ENCODE measurements at places on chromosomes 12 and 14. TPM values are rescaled to one million over a fixed set of nuclear protein-coding genes. Genes with fewer than 3 reads are reported as not detected.

GRCh38 chr14:90518941-90519256, 122.1 kb downstream of the CALM1 start:
- no peak overlapping the region for H3K27ac ChIP-seq
- H3K4me3 ChIP-seq: no peak overlapping the region
- H3K27me3 ChIP-seq: no peaks in the 10 kb centered on the region
- no peak for DNase-seq
- no peaks in the 10 kb centered on the region for H3K4me1 ChIP-seq

- peaks cover 31% of the 10 kb centered on the region for H3K27me3 ChIP-seq
- peaks cover 60% of the 10 kb centered on the region for H3K4me1 ChIP-seq
- H3K27ac ChIP-seq: peak overlapping the region; percentile 85
- peaks cover 29% of the 10 kb centered on the region for H3K36me3 ChIP-seq
Observed at GRCh38 chr12:57229046-57229633, 371 bp upstream of the SHMT2 start.

DNA sequence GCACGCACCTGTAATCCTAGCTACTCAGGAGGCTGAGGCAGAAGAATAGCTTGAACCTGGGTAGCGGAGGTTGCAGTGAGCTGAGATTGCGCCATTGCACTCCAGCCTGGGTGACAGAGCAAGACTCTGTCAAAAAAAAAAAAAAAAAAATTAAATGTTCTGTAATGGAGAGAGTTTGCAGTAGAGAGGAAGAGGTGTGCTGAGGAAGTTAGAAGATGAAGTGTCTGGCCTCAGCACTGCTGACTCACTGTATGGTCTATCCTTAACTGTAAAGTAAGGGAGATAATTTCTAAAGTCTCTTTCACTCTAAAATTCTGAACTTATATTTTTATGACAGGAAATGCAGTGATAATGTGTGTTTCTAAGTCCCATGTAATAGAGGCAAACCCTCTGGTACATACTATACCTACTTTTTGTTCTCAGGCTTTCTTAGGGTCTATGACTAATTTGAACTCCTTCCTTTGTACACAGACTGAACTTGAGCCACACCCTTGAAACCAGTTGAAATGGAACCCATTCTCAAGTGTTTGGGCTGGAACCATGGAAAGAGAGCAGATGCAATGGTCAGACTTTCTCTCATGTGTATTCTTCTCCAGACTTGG, 278.1 kb upstream of the FAR2 start:
- peak; percentile 17 for DNase-seq
- H3K27me3 ChIP-seq: no peaks in the 10 kb centered on the region
- no peak overlapping the region for H3K27ac ChIP-seq
- H3K36me3 ChIP-seq: no peaks in the 10 kb centered on the region
- no peak overlapping the region for H3K4me3 ChIP-seq

DNA sequence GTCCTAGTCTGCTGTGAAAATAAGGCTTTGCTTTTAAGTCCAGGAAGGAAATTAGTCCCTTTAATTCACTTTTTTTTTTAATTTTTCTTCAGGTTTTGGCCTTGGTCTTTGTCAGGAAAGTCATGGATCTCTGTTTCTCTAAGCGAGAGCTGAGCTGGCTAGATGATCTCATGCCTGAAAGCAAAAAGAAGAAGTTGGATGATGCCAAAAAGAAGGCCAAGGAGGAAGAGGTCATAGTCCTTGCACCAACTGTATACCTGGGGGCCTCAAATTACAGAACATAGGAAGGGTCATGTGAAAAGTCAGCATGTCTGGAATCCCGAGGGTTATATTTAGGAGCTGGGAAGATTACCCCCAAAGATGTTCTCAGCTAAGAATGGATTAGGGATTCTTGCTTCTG, 72.3 kb downstream of the SLC4A8 start:
- H3K4me3 ChIP-seq: no peak overlapping the region
- H3K36me3 ChIP-seq: no peaks in the 10 kb centered on the region
- H3K4me1 ChIP-seq: no peaks in the 10 kb centered on the region
- DNase-seq: peak; percentile 2
- H3K27ac ChIP-seq: no peak overlapping the region
- no peaks in the 10 kb centered on the region for H3K27me3 ChIP-seq

GRCh38 chr14:81066672-81067071, 111.3 kb downstream of the TSHR start:
- DNase-seq: no peak
- H3K4me1 ChIP-seq: no peaks in the 10 kb centered on the region
- no peaks in the 10 kb centered on the region for H3K27me3 ChIP-seq
- H3K36me3 ChIP-seq: no peaks in the 10 kb centered on the region
- no peak overlapping the region for H3K4me3 ChIP-seq

DNA sequence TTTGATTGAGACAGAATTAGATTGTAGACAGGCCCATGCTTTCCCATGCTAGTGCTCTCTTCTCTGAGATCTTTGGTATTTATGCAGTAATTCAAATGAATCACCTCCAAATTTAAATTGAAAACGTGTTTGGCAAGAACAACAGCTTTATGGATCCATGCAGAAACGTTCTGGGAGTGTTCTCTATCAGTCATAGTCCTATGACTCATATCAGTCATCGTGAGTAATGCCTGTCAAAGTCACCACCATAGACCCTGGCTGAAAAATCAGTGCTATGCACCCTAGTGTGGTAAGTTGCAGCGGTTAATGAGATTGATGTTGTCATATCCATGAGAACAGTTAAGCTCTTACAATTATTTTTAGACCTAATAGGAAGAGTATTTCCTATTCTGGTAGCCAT, 90.1 kb upstream of the FOXG1 start:
- no peaks in the 10 kb centered on the region for H3K4me1 ChIP-seq
- H3K36me3 ChIP-seq: no peaks in the 10 kb centered on the region
- no peaks in the 10 kb centered on the region for H3K27me3 ChIP-seq
- no peak overlapping the region for H3K27ac ChIP-seq

DNA sequence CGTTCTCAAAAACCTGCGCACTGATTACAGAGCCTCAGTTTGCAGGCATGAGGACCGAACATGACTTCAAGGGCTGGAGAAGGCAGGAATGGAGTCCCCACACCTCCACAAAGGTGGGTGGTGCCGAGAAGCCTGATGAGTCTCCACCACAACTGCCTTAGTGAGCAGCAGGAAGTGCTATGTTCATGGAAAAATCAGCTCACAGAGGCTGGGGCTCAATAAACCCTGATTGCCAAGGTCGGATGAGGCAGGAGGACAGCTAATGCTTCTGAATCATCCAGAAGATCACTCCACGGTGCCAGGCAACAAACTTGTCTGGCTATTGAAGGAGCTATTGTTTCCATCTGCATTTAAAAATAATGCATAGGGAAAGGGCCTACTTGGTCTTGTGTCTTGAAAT, 31.1 kb downstream of the APPL2 start:
- H3K4me3 ChIP-seq: no peak overlapping the region
- H3K4me1 ChIP-seq: no peaks in the 10 kb centered on the region
- no peak overlapping the region for H3K27ac ChIP-seq
- no peaks in the 10 kb centered on the region for H3K27me3 ChIP-seq

DNA sequence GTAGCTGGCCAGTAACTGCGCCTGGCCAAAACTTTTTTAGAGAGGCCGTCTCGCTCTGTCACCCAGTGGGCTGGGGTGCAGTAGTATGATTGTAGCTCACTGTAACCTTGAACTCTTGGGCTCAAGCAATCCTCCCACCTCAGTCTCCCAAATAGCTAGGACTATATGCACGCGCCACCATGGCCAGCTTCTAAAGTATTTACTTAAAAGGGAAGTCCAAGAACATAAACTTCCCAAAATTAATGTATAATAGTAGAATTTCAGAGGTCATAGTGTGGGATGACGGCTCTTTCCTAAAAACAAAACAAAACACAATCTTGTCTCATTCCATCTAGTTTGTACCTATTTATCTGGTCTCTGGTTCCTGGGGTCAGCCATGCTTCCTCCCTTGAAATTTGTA, 42.2 kb upstream of the FOS start:
- no peak overlapping the region for H3K4me3 ChIP-seq
- no peak for DNase-seq
- H3K27me3 ChIP-seq: no peaks in the 10 kb centered on the region
- H3K36me3 ChIP-seq: no peaks in the 10 kb centered on the region

DNA sequence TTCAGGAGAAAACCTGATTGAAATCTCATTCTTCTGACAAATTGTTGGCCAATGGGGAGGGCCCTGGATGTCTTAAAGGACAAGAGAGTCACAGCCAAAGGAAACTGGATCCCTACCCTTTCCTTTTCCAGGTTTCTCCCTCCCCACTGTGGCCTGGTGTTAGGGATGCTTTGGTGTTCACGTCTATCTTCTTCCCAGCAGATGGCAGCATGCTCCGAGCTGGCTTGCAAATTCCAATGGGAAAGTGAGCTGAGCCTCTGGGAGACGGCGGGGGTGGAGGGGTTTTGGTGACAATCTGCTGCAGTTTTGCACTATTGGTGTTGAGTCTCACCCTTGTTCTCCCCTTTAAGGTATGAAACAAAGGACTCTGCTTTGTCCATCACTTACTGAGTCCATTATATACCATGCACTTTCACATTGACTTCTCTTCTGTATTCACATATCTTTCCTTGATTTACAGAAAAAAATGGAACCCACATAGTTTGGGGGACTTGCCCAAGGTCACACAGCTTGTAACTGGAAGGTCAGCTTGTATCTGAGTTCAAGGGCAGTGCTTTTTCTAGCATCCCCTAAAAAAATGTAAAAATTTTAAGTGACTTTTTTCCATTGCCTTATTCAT, 39.3 kb downstream of the CCDC177 start:
- no peak overlapping the region for H3K27ac ChIP-seq
- no peaks in the 10 kb centered on the region for H3K27me3 ChIP-seq
- H3K4me3 ChIP-seq: no peak overlapping the region
- no peak for DNase-seq
- no peaks in the 10 kb centered on the region for H3K36me3 ChIP-seq

DNA sequence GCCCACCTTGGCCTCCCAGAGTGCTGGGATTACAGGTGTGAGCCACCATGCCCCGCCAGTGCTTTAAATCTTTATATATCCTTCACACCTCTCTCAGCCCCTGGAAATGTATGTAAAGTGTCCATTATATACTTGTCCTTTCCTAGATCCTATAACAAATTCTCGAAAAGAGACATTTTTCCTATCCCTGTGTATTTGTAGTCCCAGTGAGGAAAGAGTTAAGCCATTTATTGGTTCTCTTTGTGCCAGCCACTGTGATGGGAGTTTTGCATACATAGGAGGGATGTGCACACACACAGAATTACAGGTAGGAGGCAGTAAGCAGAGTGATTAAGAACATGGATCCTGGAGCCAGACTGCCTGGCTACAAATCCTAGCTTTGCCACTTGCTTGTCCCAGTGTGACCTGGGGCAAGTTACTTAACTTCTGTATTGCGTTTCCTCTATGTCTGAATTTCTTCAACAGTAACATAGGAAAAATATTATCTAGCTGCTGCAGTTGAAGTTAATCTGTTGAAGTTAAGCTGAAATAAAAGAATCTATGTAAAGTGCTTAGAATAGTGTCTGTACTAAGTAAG, 2.1 kb upstream of the RABGGTA start:
- H3K36me3 ChIP-seq: peaks cover 17% of the 10 kb centered on the region
- peak; percentile 59 for DNase-seq
- H3K4me3 ChIP-seq: peak overlapping the region; percentile 53
- no peaks in the 10 kb centered on the region for H3K27me3 ChIP-seq
- H3K27ac ChIP-seq: peak overlapping the region; percentile 79
- H3K4me1 ChIP-seq: peaks cover 80% of the 10 kb centered on the region

- no peak for DNase-seq
- no peak overlapping the region for H3K4me3 ChIP-seq
- H3K4me1 ChIP-seq: no peaks in the 10 kb centered on the region
- no peak overlapping the region for H3K27ac ChIP-seq
Observed at GRCh38 chr14:90715993-90716392, 100.2 kb downstream of the TTC7B start.

DNA sequence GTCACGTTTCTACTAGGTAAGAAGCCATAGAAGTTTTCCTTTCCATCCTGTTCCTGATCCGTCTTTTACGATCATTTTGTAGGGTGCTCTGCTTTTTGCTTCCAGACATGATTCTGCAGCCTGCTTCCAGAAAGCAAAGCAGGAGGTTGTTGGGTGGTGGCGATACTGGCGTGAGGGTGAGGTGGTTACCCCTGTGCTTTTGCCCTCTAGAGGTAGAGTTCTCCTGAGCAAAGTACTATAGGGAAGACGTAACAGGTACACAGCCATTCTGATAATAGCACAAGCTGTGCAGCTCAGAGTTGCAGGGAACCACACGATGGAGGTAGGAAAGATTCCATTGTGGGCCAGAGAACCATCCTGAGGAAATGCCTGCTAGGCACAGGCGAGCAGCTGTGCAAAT, 186.0 kb downstream of the PAH start:
- no peaks in the 10 kb centered on the region for H3K27me3 ChIP-seq
- H3K4me1 ChIP-seq: no peaks in the 10 kb centered on the region
- no peak for DNase-seq
- H3K36me3 ChIP-seq: no peaks in the 10 kb centered on the region

GRCh38 chr12:49129332-49130150, 1.7 kb downstream of the TUBA1B start:
- no peak for DNase-seq
- H3K36me3 ChIP-seq: peaks cover 22% of the 10 kb centered on the region
- peak overlapping the region; percentile 99 for H3K4me3 ChIP-seq
- H3K4me1 ChIP-seq: peaks cover 43% of the 10 kb centered on the region
- no peaks in the 10 kb centered on the region for H3K27me3 ChIP-seq

DNA sequence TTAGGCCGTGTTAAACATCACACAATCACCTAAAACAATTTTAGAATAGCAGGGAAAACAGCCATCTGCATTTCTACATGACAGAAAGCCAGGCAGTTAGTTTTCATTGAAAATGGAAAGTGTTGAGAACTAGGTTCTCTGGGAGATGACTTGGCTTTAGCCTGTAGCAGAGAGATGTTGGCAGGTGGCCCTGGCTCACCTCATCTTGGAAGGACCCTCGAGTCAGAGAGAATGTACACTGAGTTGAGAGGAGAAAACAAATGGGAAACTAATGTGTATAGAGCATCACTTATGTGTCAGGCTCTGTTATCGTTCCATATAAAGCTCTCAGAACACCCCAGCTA, 51.9 kb downstream of the SUSD6 start:
- DNase-seq: no peak
- H3K27ac ChIP-seq: peak overlapping the region; percentile 61

- H3K36me3 ChIP-seq: no peaks in the 10 kb centered on the region
- H3K27me3 ChIP-seq: peaks cover 9% of the 10 kb centered on the region
- H3K4me3 ChIP-seq: no peak overlapping the region
- peaks cover 22% of the 10 kb centered on the region for H3K4me1 ChIP-seq
- no peak for DNase-seq
Observed at GRCh38 chr12:14643251-14643650, 53.1 kb downstream of the GUCY2C start.

DNA sequence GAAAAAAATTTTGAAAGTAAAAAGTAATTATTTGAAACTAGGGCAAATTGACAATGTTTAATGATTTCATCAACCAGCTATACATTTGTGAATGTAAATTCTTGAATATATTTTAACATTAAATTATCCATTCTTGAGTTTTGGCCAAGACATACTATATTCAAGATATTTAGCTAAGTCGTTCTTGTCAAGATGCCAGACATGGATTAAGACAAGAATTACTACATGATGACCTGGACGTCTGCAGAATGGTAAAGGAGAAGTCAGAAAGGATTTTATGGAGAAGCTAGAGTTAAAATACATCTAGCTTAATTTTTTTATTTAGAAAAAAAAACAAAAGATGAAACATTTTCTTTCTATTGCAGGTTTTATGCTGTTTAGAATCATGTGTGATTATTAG, 255.8 kb downstream of the TMTC2 start:
- H3K4me3 ChIP-seq: no peak overlapping the region
- DNase-seq: no peak
- H3K36me3 ChIP-seq: peaks cover 2% of the 10 kb centered on the region
- H3K27me3 ChIP-seq: no peaks in the 10 kb centered on the region

Gene ABHD12B
- 0.45 TPM for polyA plus RNA-seq

Gene LMNTD1
- polyA plus RNA-seq: not detected

Gene ASPG
- not detected for polyA plus RNA-seq

Gene ABCD2
- polyA plus RNA-seq: not detected
